Stimulated activated effector memory CD8-positive, alpha-beta T cell treated with anti-CD3 and anti-CD28 coated beads, Interleukin-12 subunit alpha, Interleukin-12 subunit beta, amount 100 ng/mL, for 72 hours (primary cell): ENCODE measurements at places on chromosomes 2 and 18.

DNA sequence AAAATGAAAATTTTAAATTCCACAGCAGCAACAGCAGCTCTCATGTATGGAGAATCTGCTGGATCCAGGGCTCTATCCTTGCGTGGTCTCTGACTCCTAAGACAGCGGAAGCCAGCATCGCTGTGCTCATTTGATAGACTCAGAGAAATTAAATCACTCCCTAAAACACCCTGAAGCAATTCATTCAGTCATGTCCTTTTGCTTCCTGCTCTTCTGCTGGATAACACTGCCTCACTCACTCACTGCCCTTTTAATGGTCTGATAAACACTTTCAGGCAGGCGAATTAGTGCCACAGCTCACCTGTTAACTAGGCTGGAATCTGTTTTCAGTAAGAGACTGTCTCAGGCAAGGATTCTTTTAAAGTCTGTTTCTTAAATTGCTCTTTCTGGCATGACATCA is 10.0 kb downstream of the WIPF1 start:
- peak; percentile 45 for DNase-seq

GRCh38 chr2:178452334-178452733 is 1.2 kb downstream of the PJVK start:
- no peak for DNase-seq

DNA sequence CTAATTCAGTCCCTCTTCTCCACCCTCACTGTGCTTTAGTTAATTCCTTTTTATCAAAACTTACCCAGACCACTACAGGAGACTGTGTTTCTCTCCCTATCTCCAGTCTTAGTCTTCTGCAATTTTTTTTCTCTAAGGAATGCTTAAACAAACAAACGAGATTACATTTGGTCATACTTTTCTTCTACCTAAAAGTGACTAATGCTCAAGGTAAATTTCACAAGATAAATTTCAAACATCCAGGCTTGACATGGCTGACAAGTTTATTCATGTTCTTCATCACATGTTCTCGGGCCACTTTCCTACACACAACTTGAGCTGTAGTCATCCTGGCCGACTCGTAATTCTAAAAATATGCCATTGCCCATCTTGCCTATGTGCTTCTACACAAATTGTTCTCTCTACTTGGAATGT is 23.2 kb upstream of the ACSL3 start:
- no peak for DNase-seq

DNA sequence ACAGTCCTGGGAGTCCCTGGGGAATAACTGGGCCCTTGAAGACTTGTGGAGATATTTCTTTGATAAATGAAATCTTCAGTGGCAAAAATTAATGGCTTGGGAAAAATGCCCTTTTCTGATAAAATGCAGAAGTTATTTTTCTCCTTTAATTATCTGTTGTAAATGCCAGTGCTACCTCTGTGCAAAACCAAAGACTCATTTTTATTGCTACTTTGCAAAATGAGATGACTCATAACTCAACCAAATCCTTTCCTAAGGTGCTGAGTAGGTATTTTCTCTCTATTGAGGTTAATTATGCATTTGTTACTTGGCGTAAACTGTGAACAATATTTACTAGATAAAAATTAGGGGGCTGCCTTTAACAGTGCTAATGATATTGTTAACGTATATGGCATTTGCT is 163.9 kb downstream of the DOK6 start:
- no peak for DNase-seq

DNA sequence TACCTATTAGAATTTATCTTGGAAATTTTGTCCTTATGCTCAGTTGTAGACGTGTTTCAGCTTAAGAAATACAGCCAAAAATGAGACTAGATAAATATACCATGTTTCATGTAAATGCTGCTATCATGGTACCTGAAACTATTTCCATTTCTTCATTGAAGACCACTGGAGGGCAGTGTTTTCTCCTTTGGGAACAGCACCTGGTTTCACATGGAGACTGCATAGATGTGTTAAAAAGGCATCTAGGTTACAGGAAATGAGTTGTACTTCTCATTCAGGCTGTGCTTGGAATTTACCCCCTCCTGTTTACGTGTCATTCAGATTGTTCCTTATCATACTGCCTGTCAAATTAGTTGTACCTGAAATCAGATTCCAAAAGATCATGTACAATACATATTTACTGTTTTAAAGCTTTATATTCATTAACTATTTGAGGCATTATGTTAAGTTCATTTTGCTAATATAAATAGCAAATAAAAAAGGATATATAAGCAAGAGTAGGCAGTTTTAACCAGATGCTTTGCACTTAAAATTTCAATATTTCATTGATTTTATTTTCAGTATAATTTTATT is 57.3 kb upstream of the PSMD14 start:
- no peak for DNase-seq

GRCh38 chr2:39642051-39642718 is 23.5 kb upstream of the TMEM178A start:
- no peak for DNase-seq

DNA sequence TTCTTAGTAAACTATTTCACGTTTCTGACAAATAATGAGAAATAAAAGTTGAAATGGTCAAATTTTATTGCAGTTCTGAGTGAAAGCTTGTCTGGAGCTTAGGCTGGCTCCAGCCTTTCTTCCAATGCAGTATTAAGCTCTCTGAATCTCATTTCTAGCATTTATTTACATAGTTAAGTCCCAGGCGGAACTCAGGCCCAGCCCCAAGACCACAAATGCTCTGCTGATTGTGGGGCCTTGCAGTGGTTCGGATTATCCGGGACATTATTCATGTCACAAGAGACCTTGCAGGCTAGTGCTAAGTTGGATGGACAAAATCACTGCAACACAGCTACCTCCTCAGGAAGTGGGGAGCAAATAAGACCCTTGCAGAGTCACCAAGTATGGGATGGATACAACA is 2009.3 kb upstream of the CELF4 start:
- no peak for DNase-seq

DNA sequence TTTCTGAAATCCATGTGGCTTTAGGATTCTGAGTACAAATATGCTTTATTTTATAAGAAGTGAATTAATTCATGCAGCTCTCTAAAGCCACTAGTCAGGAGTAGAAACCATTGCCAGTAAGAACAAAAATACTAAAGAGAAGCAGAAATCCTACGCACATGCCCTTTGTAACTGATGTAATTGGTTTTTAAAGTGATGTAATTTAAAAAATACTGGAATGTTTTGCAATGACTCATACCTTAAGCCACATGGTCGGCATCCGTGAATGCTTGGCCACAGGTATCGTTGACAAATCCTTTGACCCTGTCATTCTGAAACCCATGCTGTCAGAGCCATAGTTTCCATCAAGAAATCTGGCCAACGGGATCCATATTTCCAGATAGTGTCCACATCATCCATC is 213.3 kb downstream of the ACKR3 start:
- no peak for DNase-seq

DNA sequence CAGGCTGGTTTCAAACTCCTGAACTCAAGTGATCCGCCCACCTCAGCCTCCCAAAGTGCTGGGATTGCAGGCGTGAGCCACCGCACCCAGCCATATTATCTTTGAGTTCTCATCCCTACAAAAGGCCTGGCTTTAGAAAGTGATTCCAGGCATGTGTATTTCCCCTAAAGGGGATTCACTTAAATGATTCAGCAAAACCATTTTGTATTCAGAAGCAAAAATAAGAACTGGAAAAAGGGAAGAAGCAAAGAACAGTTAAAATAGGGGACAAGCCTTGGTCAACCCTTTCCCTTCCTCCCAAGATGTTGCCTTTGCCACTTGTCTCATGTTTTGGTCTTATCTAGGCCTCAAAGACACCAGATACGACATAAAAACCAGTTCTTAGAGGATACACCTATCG is 10.5 kb downstream of the TM4SF20 start:
- DNase-seq = no peak

DNA sequence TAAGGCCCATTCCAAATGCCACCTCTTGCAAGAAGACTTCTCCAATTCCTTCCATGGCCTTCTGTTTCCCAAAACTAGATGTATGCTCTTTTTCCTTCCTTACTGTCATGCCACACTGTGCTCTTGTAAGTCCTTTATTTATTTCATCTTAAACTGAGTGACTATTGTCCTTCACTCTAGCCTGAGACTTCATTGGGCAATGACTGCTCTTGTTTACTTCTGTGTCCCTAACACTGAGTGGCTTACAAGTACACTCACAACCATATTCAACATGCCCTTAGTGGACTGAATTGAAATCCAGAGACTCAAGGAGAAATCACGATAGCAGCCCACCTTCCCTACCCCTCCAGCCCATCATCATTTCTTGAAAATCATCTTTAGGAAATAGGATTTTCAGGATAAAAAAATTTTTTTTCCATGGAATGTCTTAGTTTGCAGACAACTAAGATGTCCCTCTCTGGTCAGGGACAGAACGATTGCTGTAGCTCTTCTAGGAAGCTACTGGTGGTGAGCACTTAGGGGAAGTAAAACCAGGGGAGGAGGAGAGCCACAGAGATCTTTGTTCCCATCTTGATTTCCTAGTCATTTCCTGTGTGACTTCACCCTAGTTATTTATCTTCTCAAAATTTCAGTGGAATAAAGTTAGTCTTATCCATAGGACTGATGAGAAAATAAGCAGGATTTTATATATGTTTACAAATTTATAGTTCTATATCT is 80.7 kb downstream of the CYRIA start:
- no peak for DNase-seq

GRCh38 chr2:3044587-3045317 is 332.9 kb downstream of the EIPR1 start:
- no peak for DNase-seq

DNA sequence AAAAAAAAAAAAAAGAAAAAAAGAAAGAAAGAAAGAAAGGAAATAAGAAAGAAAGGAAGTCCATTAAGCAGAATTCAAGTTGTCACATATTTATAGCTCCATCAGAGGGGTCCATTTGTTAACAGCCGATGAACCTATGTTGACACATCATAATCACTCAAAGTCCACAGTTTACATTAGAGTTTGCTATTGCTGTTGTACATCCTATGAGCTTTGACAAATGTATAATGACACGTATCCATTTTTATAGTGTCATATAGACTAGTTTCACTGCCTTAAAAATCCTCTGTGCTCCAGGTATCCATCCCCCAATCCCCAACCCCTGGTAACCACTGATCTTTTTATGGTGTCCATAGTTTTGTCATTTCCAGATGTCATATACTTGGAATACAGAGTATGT is 335.2 kb downstream of the RND3 start:
- DNase-seq = no peak

DNA sequence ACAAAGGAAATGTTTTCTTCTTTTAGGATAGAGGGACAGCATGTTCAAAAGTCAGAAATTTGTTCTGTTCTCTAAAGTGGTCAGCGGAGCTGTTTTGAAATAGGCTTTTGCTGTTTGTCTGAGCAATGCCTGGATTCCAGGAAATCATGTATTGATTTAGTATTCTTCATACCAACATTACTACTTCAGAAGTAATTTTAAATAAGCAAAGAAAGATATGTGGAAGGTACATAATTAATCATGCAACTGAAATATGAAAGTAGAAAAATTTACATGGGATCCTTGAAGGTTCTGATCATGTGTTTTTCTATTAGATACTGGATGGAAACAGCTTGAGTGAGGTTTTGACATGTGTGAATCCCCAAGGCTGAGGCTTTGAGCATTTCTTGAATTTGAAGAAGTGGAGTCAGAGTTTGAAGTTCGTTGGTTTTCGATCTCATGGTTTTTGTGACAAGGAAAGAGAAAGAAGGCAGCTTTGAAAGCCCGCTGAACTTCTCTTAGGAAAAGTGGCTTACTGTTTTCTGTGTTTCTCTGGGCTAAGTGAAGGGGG is 220.0 kb downstream of the LDLRAD4 start:
- DNase-seq = no peak

DNA sequence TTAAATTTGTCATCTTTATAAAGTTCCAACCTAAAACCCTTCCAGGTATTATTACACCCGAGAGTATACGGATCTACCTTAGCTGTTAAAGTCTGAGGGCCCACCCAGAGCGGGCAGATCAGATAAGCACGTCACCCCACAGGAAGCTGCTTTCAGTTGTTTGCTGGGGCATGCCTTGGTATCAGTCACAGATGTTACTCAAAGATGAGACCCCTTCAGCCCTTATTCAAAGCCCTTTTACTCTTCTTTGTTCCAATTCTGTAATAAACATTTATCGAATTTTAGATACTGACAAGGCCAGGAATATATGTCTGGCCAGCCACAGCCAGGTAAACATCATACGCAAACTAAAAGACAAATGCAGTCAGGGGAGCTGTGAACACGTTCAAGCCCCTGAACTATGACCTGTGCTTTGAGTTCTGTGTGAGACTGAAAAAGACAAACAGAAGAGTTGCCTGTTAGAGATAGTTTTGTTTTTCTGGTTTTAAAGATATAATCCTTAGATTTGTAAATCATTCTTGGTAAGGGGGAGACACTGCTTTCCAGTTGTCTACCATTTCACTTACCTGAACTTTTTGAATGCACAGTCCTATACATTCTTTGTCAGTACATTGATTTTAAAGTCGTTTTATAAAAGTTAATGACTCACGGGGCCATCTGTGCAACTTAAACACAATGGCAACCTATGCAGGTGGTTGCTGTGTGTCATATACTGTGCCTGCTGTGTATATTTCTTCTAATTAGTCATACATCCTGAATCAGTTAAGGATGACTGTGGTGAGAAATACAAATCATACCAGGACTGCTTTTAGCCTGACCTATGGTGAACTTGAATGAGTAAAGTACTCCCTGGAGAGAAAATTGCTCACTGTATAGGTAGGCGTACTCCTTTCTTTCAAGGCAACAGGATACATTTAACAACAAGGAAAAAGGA is 100.5 kb upstream of the ITPRID2 start:
- DNase-seq = no peak

- DNase-seq = no peak
These were observed 15.5 kb downstream of the HDLBP start for GRCh38 chr2:241300000-241300399.

- no peak for DNase-seq
These were observed 45.9 kb downstream of the PNO1 start for GRCh38 chr2:68203587-68203986.

DNA sequence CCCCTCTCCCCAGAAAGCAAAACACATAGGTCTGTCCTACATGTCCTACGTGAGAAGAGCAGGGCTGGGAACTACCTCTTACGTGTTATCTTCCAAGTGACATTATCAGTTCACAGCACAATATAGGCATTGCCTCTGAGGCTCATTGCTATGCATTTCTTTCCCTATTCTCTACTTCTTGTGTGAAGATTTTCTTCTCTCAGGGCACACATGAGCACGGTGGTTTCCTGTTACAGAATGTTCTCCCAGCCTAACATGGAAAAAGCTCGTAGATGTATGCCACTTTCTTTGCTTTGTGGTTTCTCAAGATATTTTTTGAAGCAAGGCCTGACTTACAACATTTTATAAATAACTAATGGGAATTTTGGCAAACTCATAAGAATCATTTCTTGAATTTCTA is 19.4 kb upstream of the DSC3 start:
- no peak for DNase-seq
